DMS153 (cell line): ENCODE measurements at places on chromosomes 13 and 19.

GRCh38 chr13:109998684-109999533 is 212.5 kb upstream of the IRS2 start:
- DNase-seq = no peak

DNA sequence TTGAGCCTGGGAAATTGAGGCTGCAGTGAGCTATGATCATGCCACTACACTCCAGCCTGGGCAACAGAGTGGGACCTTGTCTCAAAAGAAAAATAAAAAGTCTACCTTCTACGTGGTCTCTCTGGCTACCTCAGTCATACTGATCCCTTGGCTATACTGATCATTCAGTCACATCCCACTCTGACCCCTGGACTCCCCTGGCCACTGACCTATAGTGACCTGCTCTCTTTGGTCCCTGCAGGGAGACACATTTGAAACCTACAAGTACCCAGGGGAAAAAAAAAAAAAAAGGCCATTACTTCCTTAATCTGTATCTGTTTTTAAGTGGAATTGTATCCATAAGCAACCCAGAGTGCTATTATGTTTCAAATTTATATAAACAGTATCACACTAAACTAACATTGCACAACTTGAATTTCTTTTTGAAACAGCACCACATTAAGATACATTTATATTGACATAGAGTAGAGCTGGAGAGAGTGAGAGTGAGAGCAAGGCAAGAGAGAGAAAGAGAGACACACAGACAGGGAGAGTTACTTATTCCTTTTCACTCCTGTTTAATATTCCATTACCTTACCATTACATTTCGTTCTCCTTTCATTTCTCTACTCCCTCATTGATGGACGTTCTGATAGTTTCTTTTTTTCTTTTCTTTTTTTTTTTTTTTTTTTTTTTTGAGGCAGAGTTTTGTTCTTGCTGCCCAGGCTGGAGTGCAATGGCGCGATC is 23.7 kb upstream of the CERS4 start:
- DNase-seq = peak; percentile 7

DNA sequence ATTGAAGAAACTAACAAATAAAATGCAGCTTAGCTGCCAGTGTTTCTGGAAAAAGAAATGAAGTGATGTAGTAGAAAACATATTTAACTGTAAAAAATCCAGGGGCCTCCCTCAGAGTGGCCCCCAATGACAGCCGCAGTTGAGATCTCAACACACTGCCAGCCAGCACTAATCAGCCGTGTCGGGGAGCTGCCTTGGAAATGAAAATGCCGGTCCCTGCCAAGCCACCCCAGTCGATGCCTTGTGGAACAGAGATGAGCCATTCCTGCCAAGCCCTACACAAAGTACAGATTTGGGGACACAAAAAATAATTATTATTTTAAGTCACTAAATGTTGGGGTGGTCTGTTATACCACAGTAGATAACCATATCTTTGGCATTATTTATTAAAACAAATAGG is 1342.4 kb downstream of the EFNB2 start:
- DNase-seq = no peak

DNA sequence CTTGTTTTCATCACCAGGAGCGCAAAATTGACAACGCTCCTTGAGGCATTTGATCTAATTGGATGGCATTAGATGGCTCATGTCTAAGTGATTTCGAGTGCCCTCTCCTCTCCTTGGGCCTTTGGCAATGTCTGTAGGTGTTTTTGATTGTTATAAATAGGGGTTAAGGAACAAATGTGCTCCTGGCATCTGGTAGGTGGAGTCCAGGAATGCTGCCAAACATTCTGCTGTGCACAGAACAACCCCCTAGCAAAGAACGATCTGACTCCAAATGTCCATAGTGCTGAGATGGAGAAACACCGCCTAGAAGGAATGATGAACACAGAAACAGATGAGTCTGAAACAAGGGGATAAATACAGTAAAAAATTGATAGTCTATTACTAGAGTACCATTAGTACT is 68.0 kb upstream of the C1QTNF9B start:
- DNase-seq = no peak

DNA sequence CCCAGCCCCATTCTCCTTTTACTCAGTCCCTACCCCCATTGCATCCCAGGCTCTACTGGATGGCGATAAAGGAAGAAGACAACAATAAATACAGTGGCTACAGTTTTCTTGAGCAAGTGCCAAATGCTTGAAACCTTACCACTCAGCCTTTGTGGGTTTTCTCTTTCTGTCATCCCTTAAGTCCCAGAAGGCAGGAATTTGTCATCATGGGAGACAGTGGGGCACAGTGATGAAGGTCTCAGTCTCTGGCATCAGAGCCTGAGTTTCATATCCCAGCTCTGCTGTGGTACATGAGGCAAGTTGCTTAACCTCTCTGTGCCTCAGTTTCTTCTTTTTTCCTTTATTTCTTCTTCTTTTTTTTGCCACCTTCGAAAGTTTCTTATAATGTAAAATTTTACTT is 5.1 kb upstream of the COMP start:
- DNase-seq = no peak

GRCh38 chr13:71838842-71839241 is 28.2 kb downstream of the DACH1 start:
- no peak for DNase-seq

GRCh38 chr19:2586196-2586595 is 110.3 kb downstream of the GADD45B start:
- DNase-seq = no peak

- no peak for DNase-seq
These were observed 17.4 kb downstream of the RB1 start for GRCh38 chr13:48320891-48321510.

GRCh38 chr19:16591803-16592556 is 19.8 kb upstream of the SLC35E1 start:
- no peak for DNase-seq

GRCh38 chr13:97276862-97277269 is 54.7 kb downstream of the MBNL2 start:
- DNase-seq = no peak

GRCh38 chr19:37519890-37520289 is 13.2 kb downstream of the ZNF793 start:
- DNase-seq = no peak

GRCh38 chr13:58876473-58876872 is 1244.9 kb downstream of the PCDH17 start:
- DNase-seq = no peak

- DNase-seq = no peak
These were observed 100.7 kb downstream of the DGKH start for GRCh38 chr13:42149136-42149535.

DNA sequence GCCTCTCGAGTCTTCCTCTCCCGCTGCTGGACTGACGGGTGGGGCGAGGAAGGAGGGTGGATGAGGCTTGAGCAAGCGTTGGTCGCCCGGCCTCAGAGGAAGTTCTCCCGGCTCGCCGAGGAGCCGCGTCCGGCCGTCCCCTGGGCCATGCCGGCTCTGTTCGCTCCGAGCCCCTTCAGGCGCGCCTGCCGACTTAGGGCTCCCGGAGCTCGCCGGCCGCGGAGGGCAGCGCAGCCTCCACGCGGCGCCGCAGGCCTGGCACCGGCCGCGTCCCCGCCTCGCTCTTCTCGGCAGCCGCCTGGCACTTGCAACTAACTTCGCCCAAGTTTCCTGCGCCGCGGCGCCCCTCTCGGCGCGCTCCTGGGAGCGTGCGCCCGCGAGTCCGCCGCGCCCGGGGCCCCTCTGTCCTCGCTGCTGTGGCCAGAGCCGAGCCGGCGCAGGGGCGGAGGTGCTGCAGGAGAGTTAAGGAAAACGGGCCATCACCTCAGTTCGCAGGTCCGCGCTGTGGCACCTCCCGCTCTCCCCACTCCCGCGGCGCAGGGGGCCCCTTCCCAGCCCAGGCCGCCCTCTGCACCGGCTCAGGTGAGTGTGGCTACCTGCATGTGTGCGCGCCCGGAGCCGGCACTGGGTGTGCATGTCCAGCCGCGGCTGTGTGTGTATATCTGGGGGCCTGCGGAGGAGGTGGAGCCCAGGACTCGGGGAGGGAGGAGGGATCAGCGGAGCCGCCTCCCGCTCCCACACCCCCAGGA is 641 bp upstream of the SOX21 start:
- peak; percentile 65 for DNase-seq

GRCh38 chr13:42539670-42540069 is 34.3 kb upstream of the TNFSF11 start:
- DNase-seq = no peak

DNA sequence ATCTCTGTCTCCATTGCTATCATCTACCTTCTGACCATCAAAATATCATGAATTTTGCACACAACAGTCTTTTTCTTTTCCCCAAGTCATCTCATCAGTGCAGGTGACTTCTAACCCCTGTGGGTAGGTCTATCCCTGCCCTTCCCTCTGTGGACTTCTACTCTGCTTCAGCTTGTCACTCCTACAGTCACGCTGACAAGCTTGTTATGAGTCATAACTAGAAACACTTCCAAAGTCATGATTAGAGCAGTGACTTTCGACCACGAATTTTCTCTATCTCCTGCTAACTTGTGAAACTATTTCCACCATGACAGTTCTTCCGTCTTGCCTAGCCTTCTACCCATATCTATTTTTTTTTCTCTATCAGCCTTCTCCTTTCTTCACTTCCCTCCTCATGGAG is 343.7 kb upstream of the ARGLU1 start:
- DNase-seq = no peak

- no peak for DNase-seq
These were observed 871 bp upstream of the CCER2 start for GRCh38 chr19:38912600-38913514.

DNA sequence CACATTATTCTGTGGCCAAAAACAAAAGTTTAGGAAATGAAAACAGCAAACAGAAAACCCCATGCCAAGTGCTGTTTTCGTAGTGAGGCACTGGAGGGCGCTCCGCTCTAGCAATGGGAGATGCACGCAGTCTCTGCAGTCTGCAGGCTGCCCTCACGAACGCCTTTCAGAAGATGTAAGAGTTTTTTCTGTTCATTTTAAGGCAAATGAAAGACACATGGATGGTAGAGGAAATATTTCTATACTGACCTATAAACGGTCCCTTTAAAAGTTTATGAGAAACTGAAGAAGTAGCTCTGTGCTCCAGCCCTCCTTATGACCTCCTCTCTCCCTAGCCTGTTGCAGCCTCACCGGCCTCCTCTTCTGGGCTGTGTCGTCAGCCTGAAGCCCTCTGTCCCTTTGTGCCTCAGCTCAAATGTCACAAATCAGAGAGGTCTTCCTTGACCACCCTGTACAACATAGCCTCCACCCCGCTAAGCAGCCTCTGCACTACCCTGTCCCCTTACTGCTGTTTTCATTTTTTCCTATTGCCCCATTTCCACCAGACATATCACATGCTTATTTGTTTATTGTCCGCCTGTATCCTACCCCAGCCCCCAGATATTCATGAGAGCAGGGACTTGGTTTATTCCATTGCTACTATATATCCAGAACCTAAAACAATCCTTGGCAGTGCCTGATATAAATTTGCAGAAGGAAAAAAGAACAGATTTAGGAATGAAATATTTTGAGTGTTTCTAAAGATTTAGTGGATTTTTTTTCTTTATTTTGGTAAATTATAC is 116.4 kb downstream of the TM9SF2 start:
- no peak for DNase-seq

GRCh38 chr13:77338961-77339401 is 12.1 kb upstream of the MYCBP2 start:
- no peak for DNase-seq

- DNase-seq = no peak
These were observed 99.0 kb downstream of the ZNF429 start for GRCh38 chr19:21604351-21604926.

GRCh38 chr13:51066091-51066831 is 44.8 kb downstream of the C13orf42 start:
- DNase-seq = no peak

- DNase-seq = no peak
These were observed at the start of gene ZNF729 for GRCh38 chr19:22286151-22286810. Gene ZNF729, plus strand, starts transcription at chr19:22286441. Its CDS starts 85 bp downstream, at chr19:22286526.

GRCh38 chr13:55653497-55653896 is 1487.2 kb upstream of the PRR20A start:
- DNase-seq = no peak

DNA sequence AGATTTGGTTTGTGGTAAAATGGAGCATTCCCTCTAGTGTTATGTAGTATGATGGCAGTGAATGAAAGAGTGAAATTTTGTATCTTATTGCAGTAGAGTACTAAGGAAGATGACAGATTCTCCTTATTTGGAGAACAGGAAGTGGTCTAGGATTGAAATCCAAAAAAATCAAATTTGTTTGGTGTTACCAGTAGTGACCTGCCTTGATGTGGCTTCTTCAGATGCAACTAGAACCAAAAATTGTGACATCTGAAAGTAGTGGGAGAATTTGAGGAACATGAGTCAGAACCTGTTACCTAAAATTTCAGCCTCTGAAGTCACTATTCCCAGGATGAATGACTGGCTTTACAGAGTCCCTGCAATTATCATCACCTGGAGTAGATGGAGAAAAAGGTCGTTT is 165.9 kb downstream of the KLF5 start:
- DNase-seq = no peak

GRCh38 chr13:102686024-102686423 is 8.8 kb downstream of the METTL21C start:
- DNase-seq = no peak

- DNase-seq = no peak
These were observed 242.6 kb downstream of the DCT start for GRCh38 chr13:94236872-94237271.

DNA sequence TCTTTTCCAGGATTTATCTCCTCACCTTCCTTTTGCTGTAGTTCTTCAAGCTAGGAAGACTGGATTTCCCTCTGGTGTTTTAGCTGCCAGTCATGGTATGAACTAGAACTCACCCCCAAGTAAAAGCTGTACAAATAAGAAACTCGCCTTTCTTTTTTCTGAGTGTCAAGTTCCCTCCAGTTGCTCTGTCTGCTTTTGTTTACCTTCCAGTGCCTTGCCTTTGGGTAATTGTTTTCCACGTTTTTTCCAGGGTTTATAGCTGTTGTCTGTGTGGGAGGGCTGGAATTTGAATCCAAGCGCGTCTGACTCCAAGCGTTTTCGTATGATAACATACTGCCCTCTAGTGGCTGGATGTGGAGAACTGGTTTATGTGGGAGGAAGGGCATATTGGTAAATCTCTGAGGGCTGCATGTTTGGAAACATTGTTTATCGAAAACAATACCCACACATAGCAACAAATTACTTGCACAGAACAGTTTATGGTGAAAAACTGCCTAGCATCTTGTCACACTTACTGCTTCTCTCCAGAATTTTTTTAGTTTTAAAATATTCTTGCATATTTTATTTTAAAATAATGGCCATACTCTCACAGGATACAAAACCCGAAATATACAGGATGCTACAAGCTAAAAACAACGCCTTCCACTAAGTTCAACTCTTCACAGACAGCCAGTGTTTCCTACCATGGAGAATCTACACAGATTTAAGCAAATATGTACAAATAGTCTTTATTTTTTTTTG is 19.2 kb downstream of the RCN3 start:
- peak; percentile 62 for DNase-seq

DNA sequence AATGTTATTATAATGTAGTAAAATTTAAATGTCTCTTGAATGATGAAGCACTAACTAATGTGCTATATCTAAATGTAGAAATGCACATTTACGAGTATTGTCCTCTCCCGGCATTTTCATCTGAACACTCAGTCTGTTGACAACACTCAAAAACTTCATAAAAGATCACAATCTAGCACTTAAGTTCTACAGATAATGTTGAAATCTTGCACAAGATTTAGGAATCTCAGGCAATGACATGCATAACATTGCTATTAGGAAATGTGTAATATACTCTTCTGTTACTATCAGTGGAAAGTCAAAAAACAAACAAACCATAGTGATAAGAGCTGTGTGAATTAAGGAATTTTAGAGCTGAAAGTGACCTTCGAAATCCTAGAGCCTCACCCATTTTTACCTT is 37.5 kb upstream of the XPO4 start:
- DNase-seq = no peak
